HepG2 (cell line): ENCODE measurements at places on chromosomes 1 and 21.

DNA sequence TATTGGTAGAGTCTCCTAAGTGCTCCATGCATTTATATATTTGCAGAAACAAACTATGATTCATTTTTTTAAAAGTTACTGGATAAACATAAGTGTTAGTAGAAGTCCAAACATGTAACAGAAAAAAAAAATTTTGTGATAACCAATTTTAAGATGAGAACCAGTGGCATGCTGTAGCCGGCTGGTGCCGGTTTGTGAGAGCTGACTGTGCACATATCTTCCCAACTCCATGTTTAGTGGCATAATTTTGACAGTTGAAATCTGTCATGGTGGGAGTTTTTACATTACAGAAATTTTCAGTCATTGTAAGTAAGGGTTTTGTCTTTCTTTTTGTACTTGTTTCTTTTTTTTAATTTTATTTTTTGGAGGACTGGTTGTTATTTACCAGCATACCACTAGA lies 141.2 kb downstream of the TTLL7 start:
- DNase-seq: no peak

DNA sequence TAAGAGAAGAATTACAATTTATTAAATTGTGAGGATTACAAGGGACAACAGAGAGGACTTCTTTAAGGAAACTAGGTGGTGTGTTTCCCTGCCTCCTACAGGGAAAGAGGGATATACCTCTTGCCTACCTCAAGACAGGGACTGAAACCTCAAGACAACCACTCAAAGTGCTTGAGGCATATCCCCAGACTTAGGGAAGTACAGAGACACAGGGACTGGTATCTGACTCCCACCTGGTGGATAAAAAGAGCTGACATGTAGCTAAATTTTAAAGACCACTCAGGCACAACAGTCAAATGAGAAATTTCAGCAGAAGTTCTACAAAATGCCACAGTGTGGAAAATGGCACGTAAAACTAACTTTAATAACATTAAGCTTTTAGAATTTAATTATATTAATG lies 21.3 kb downstream of the DENND2C start:
- DNase-seq: no peak

- no peak for DNase-seq
Observed at GRCh38 chr1:91661121-91661520, 160.5 kb downstream of the CDC7 start.

- DNase-seq: no peak
Observed at GRCh38 chr1:171472183-171472647, 13.1 kb upstream of the PRRC2C start.

GRCh38 chr1:23485002-23485332 lies 988 bp upstream of the ASAP3 start:
- DNase-seq: no peak

GRCh38 chr1:37931102-37931360 lies 15.8 kb downstream of the INPP5B start:
- no peak for DNase-seq

GRCh38 chr1:202836623-202837403 lies 26.1 kb downstream of the PCAT6 start:
- DNase-seq: no peak

GRCh38 chr21:28207436-28208173 lies 785.1 kb downstream of the LTN1 start:
- no peak for DNase-seq

- no peak for DNase-seq
Observed at GRCh38 chr1:207097871-207098324, 6.1 kb upstream of the C4BPA start.

DNA sequence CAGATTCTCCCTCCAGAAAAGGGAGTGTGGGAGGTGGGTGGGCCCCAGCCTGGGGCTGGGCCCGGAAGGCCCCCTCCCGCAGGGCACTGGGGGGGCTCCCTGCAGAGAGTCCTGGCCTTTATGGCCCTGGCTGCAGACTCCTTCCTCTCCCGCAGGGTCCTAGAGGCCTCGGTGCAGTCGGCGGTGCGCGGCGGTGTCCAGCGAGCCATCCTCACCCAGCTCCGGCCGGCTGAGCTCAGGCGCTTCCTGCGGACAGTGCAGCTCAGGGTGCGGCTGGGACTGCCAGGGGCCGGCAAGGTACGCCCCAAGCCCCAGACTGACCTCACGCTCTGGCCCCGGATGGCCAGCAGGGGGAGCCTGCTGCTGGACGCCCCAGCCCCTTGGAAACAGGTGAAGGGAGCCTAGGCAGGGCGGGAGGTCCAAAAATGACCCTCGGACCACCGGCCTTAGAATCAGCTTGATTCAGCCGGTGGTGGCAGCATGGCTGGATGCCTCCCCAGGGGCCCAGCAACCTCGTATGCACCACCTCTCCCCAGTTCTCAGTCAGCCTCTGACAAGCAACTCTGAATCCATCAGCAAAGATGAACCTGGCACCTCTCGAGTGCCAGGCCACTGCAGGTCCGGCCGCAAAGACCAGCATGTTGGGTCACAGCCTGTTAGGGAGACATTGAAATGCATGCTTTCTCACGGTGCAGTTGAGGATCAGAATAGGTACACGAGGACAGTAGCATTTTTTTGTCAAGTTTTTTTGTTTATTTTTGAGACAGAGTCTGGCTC lies 20.6 kb downstream of the MTHFR start:
- peak; percentile 64 for DNase-seq

GRCh38 chr1:145705622-145706021 lies 1.5 kb downstream of the PDZK1 start:
- no peak for DNase-seq

DNA sequence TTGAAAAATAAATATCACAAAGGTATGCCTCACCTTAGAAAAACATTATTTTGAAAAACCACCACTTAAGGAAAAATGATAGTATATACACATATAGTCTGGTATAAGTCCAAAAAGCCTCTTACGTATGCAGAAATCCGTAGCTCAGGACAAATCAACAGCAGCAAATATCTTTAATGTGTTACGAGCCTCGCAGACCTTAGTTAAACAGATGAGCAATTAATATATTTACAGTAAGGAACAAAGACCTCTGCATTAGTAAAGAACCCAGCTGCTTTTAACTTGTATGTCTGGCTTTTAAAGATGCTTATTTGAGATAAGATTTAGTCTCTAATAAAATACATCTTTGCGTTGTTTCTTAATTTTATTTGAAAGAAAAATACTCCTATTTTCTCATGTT lies 79.9 kb upstream of the CHRM3 start:
- DNase-seq: no peak

GRCh38 chr1:66346057-66346795 lies 187.7 kb upstream of the SGIP1 start:
- no peak for DNase-seq

- peak; percentile 41 for DNase-seq
Observed at GRCh38 chr1:180188091-180188506, 33.4 kb downstream of the QSOX1 start.

DNA sequence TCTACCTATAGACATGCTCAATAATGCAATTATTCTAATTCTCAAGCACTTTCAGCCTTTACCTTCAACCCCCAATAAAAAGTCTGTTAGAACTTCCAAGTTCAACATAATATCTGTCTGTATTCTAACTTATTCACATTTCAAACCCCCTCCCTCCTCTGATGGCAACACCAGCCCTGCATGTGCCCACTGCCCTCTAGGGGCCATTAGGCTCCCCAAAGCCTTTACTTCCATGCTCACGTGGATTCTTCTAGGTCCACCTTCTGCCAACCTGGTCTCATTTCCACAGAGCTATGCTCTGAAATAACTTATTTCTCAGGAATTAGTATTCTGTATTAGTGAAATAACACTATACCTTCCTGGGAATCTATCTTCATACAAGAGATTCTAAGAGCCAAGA lies 22.2 kb upstream of the KPRP start:
- DNase-seq: peak; percentile 4
